ENCODE measurements at places on chromosomes 1 and 21.

DNA sequence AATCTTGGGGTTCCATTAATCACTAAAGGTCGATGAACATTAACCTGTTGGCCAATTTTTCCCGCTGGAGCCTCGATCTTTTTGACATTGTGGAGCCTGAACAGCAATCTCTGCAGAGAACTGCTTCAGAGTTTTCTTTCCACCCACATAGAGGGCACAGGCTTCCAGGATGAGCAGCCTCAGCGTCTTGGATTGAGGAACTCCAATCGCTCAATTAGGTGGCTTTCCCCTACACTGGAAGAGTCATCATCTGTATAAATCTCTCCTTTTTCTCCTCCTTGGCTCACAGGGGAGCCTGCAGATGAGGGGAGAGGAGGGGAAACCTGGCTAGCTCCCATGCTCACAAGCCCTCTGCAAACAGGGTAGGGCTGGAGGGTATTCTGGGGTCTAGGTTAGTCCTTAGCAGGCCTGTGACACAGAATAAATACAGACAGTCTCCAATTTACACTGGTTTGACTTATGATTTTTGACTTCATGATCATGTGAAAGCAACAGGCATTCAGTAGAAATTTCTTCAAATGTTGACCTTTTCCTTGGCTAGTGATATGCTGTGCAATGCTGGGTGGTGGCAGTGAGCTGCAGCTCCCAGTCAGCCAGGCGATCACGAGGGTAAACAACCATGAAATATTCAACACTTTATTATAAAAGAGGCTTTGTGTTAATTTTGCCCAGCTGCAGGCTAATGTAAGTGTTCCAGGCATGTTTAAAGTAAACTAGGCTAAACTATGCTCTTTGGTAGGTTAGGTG is 80.8 kb downstream of the PGBD5 start:
- no peak for DNase-seq

DNA sequence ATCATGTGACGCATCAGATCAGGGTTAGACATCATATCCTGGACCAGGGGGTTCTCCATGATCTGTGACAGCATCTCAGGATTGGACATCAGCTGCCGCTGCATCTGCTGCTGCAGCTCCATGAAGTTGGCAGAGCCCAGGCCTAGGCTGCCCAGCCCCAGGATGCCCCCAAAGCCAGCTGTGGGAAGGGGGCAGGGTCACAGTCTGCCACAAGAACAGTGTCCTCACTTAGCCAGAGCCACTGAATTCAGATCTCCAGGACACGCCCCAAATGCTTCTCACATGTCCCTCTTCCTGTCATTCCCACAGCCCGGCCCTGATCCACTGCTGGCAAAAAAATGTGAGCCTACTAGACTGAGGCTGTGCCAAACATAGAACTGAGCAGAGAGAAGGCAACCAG is 3.2 kb downstream of the UBQLN4 start:
- no peak for DNase-seq

DNA sequence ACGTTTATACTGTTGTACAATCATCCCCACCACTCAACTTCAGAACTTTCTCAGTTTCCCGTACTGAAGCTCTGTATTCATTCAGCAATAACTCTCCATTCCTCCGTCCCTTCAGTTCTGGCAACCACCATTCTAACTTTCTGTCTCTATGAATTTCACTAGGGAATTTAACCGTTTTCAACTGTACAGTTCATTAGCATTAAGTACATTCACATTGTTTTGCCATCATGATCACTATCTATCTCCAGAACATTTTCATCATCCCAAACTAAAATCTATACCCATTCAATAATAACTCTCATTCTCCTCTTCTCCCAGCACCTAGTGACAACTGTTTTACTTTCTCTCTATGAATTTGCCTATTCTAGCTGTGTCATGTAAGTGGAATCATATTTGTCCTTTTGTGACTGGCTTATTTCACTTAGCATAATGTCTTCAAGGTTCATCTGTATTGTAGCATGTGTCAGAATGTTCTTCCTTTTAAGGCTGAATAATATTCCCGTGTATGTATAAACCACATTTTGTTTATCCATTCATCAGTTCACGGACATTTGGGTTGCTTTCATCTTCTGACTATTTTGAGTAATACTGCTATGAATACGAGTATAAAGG is 75.0 kb downstream of the CEP350 start:
- DNase-seq: no peak

GRCh38 chr1:9687874-9688582 is 36.5 kb downstream of the PIK3CD start:
- no peak for DNase-seq

- no peak for DNase-seq
Observed at GRCh38 chr1:16442265-16442664, 1.7 kb downstream of the NECAP2 start.

- DNase-seq: no peak
Observed at GRCh38 chr1:163737261-163737660, 415.5 kb downstream of the NUF2 start.

DNA sequence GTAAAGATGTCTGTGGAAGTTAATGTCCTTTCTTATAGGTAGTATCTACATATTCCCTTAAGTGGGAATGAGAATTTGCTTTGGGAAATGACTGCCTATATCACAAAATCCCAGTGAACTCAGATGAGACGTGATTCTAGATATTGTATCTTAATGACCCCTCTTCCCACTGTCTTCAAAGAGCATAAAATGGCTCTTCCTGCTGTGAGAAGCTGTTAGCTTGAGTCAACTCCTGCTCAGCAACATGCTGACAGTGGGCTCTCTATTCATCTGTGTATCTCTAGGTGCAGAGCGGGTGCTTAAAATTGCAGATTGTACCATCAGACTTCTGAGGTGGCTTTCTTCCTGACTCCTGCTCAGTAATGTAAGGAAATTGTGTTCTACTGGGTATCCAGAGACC is 100.6 kb downstream of the SPAG17 start:
- no peak for DNase-seq

- DNase-seq: no peak
Observed at GRCh38 chr1:153447498-153448170, 12.8 kb downstream of the S100A7 start.

GRCh38 chr1:24418898-24419628 is 3.5 kb downstream of the NIPAL3 start:
- no peak for DNase-seq

DNA sequence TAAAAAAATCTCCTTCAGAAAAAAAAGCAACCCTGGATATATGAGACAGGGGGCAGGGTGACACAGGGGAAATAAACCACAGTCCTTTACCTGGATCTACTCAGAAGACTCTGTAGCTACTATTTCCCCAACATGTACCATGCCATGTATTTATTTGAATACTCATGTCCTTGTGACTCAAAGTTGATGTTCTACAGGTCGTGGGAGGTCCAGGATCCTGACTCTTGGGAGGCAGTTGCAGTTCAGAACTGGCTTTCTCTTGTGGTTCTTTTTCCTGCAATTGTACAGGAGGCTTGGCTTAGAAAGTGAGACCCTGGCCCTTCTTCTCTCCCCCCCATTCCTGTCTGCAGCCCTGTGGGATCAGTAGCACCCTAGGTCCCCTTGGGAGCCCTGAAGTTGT is 5.8 kb upstream of the IL24 start:
- DNase-seq: no peak

GRCh38 chr1:160866001-160866694 is 3.5 kb upstream of the CD244 start:
- no peak for DNase-seq

GRCh38 chr1:94095112-94095637 is 25.8 kb downstream of the ABCA4 start:
- DNase-seq: no peak

DNA sequence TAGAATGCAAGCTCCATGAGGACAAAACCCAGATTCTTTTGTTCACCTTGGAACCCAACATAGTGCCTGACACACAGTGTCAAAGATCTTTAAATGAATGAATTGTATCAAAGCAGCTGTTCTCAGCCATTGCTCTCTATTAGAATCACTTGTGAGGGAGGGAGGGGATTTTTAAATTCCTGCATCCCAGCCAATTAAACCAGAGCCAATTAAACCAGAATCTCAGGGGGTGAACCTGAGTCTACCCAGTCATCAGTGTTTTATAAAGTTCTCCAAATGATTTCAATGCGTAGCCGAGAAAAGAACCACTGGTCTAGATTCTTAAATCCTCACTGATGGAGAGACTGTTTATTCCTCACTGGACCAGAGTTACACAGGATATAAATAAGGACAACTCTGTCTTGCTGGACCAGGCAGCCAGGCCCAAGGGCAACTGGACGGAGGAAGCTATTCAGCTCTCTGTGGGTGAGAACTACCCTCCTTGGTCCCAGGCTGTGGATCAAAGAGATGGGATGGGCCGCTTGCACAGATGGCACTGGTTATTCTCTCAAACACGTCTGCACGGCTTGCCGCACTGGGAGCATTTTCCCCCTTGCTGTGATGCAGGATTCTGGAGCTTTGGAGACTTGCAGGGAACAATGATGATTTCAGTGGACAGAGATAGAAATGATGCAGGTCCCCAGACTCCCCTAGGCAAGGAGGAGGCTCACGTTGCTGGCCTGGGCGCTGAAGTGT is 20.0 kb upstream of the CDCA8 start:
- DNase-seq: no peak

DNA sequence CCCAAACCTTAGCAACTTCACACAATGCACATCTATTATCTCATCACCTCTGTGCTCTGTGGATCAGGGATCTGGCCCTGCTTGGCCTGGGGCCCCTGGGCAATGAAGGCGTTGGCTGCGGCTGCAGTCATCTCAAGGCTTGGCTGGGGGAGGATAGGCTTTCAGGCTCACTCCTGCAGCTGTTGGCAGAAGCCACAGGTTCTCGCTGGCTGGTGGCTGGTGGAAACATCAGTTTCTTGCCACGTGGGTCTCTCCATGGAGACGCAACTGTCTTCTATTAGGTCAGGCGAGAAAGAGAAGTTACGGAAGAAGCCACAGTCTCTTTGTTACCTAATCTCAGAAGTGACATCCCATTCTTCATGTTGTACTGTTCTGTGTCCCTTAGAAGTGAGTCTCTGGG is 3.6 kb upstream of the NPPA start:
- DNase-seq: no peak

- no peak for DNase-seq
Observed at GRCh38 chr1:74681449-74681848, 7.9 kb upstream of the ERICH3 start.

DNA sequence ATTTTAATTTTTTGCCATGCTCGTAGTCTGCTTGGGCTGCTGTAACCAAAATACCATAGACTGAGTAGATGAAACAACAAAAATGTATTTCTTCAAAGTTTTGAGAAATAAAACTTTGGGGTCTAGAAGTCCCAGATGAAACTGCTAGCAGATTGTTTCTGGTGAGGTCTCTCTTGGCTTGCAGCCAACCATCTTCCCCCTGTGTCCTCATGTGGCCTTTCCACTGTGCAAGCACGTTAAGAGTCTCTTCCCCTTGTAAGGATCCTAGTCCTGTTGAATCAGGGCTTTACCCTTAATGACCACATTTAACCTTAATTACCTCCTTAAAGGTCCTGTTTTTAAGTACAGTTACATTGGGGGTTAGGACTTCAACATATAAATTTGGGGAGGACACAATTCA is 86.6 kb downstream of the PTBP2 start:
- DNase-seq: no peak

DNA sequence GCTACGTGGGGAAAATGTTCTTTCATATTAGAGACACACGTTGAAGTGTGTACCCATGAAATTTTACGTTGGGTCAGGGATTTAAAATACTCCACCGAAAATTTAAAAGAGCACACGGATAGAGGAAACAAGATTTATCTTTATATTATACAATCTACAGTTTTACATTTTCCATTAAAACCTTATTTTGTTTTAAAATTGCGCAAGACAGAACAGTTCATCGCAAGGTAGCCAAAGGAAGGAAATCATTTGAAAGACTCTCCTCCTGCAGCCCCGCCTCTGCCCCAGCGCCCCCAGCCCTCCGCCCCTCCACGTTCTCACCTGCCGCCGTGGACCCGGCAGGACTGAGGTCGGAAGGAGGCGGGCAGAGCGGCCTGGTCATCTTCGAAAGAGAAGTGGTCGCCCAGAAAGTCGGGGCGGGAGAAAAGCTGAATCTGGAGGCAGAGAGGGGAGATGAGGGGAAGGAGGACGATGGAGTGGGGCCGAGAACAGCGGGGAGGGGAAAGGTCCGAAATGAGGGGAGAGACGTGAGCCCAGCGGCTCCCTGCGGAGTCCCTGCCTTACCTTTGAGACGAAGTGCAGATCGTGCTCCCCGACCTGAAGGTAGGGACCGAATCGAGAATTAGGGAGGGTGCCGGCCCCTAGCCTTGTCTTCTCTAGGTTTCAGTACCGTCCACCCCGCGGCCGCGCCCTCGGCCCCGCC is 18.0 kb downstream of the CRYBG2 start:
- no peak for DNase-seq

GRCh38 chr1:24308365-24309015 is 10.7 kb upstream of the GRHL3 start:
- no peak for DNase-seq

GRCh38 chr21:23853796-23854379 is 1753.4 kb downstream of the MRPL39 start:
- no peak for DNase-seq

DNA sequence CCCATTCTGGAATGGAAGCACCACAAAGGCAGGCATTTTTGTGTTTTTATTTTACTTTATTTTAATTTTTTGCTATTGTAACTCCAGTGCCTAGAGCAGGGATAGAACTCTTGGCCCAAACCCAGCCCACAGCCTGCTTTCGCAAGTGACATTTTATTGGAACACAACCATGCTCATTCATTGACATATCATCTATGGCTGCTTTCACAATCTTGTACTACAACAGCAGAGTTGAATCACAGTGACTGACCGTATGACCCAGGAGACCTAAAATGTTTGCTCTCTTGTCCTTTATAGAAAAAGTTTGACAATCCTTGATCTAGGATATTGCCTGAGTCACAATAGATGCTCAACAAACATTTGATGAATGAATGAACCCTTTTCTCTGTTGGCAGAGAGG is 83.9 kb upstream of the ATP1A1 start:
- no peak for DNase-seq

DNA sequence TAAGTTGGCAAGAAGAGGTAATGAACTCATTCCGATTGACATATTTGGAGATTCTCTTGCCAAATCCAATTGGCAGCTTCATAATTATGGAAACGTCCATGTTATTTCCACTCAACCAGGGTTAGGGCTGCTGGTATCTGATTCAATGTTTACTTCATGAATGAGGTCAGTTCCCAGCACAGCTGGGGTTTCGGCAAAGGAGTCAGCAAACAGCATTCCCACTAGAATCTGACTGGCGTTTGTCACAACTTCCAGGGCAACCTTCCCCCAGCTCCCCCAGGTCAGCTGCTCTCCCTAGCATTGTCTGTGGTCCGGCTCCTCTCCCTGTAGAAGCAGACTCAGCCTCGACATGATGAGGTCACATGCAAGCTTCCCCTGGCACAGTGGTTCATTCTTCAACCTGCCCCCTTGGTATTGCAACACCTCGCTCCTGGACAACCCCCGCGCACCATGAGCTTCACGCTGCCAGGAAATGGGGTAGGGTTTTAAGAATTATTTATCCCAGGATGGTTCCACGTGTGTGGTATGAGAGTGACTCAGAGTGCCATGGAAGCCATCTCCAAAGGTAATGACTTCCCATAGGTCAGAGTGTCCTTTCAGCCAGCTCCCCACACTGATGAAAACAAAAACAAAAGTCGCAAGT is 100.7 kb upstream of the SLC25A33 start:
- no peak for DNase-seq

GRCh38 chr1:234599617-234600417 is 10.2 kb downstream of the IRF2BP2 start:
- peak; percentile 56 for DNase-seq

Data from activated CD4-positive, alpha-beta T cell treated with anti-CD3 and anti-CD28 coated beads for 24 hours (primary cell).